Vagina (tissue), 2 donors: ENCODE measurements at places on chromosomes 5 and 9. TPM values are rescaled to one million over a fixed set of nuclear protein-coding genes. Genes with fewer than 3 reads are reported as not detected.

- H3K36me3 ChIP-seq = no peaks in the 10 kb centered on the region
- H3K27me3 ChIP-seq = no peaks in the 10 kb centered on the region
- no peak overlapping the region for H3K27ac ChIP-seq
Observed at GRCh38 chr5:178282391-178282790, 49.8 kb upstream of the PHYKPL start.

GRCh38 chr5:62143268-62144229 is 162.5 kb upstream of the KIF2A start:
- no peaks in the 10 kb centered on the region for H3K27me3 ChIP-seq
- H3K36me3 ChIP-seq = no peaks in the 10 kb centered on the region
- no peak for DNase-seq
- no peak overlapping the region for H3K4me3 ChIP-seq
- no peak overlapping the region for H3K27ac ChIP-seq

DNA sequence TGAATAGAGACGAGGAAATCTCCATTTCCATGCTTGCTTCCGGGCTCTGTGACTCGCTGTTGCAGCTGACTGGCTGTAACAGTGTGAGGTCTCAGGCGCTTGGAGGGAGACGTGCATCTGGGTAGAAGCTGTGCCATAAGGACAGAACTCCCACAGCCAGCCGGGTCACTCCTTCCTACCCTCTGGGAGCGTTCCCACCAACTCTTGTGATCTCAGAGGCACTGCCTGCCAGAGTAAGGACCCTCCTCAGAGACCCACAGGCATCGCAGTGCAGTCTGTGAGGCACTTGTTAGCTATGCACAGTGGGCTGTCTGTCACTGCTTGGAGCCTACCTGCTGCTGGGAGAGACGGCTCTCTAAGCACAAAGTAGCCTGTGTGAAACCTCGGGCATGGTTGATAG is 203.4 kb upstream of the SEMA6A start:
- H3K4me3 ChIP-seq = no peak overlapping the region
- H3K4me1 ChIP-seq = no peaks in the 10 kb centered on the region
- no peaks in the 10 kb centered on the region for H3K27me3 ChIP-seq
- no peaks in the 10 kb centered on the region for H3K36me3 ChIP-seq

DNA sequence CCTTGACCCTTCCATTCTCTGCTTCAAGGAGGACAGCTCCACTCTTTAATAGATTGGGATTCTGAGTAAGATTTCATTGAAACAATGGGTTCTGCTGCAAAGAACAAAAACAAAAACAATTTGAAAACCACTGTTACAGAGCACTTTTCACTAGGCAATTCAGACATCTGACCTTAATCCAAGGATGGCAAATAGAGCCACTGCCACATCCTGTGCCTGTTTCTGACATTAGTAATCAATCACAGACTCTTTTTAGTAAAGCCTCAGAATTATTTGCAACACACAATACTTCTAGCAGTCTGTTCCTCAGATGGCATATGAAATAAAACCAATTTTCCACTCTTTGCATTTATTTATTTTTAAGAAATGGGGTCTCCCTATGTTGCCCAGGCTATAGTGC is 37.8 kb upstream of the NDFIP1 start:
- H3K27me3 ChIP-seq = no peaks in the 10 kb centered on the region
- H3K4me3 ChIP-seq = no peak overlapping the region
- H3K4me1 ChIP-seq = no peaks in the 10 kb centered on the region
- no peaks in the 10 kb centered on the region for H3K36me3 ChIP-seq
- no peak for DNase-seq

- H3K36me3 ChIP-seq = no peaks in the 10 kb centered on the region
- H3K4me1 ChIP-seq = peaks cover 6% of the 10 kb centered on the region
- H3K4me3 ChIP-seq = no peak overlapping the region
Observed at GRCh38 chr9:36903541-36904435, 130.3 kb downstream of the PAX5 start.

DNA sequence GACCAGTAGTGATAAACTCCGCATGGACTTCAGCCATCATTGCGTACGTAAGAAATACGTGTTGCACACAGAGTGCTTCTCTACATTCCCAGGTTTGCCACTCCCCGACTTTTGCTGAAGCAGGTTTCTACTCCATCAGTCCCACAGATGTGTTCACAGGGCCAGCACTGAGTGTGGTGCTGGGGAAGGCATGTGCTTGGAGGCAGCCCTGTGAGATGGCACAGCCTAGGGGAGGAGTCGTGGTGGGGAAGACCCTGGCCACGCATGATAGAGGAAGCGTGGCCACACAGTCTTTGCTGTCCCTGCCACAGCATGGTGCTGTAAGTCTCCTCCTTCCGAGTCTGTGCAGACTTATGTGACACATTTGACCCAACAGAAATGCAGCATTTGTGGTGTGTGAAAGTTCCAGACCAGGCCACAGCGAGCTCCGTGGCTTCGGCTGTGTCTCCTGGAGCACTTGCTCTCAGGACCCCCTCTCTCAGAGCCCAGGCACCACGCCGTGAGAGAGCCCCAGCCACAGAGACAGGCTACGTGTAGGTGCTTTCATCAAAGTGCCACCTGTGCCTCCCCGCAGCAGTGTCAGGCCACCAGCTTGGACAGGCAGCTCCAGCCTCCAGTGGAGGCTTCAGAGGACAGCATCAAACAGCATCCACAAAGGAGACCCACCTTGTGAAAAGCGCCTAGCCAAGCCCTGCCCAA is 197.8 kb downstream of the AUH start:
- H3K4me3 ChIP-seq = no peak overlapping the region
- H3K27me3 ChIP-seq = no peaks in the 10 kb centered on the region
- no peak overlapping the region for H3K27ac ChIP-seq
- H3K4me1 ChIP-seq = peaks cover 24% of the 10 kb centered on the region
- peak; percentile 81 for DNase-seq

GRCh38 chr5:158546748-158547147 is 553.0 kb downstream of the EBF1 start:
- H3K36me3 ChIP-seq = no peaks in the 10 kb centered on the region
- H3K4me3 ChIP-seq = no peak overlapping the region
- DNase-seq = no peak
- no peaks in the 10 kb centered on the region for H3K4me1 ChIP-seq

GRCh38 chr9:21154018-21154608 is 12.3 kb downstream of the IFNA21 start:
- no peak for DNase-seq
- H3K4me3 ChIP-seq = no peak overlapping the region
- no peak overlapping the region for H3K27ac ChIP-seq
- no peaks in the 10 kb centered on the region for H3K4me1 ChIP-seq

DNA sequence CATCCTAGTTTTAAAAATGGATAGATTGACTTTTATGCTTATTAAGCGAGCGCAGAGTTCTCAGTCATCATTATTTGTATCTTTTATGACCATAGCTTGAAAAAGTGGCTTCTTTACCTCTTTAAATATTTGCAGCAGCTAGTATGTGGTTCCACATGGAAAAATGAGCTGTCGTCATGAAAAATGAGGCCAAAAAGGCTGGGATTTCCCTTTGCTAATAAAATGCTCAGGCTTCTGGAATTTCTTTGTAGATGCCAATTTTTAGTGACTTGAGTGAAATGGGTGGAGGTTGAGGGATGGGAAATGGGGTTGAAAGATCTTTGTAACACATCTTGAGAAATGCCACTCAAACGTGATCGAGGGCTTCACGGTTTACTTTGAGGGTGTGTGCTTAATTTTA is 35.2 kb downstream of the RAI14 start:
- peak overlapping the region; percentile 30 for H3K27ac ChIP-seq
- no peaks in the 10 kb centered on the region for H3K36me3 ChIP-seq
- DNase-seq = no peak
- no peak overlapping the region for H3K4me3 ChIP-seq
- peaks cover 49% of the 10 kb centered on the region for H3K4me1 ChIP-seq
- no peaks in the 10 kb centered on the region for H3K27me3 ChIP-seq

DNA sequence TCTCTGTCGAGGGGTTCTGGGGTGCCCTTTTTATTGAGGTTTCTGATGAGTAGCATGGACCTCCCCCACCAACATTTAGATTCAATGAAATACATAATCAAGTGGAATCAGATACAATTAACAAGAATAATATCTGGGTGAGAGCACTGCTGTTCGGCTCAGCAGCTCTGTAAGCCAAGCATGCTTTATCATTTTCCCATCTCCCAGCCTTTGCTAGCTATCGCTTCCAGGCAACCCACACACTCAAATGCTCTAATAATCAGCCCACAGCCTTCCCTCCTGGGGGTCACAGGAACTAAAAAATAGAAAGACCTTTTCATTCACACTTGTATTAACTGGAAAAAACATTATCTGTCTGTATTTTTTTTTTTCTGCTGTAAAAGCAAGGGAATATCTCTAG is 8.9 kb downstream of the PLPPR1 start:
- H3K27ac ChIP-seq = no peak overlapping the region
- no peaks in the 10 kb centered on the region for H3K27me3 ChIP-seq
- no peak overlapping the region for H3K4me3 ChIP-seq

- H3K4me3 ChIP-seq = no peak overlapping the region
- H3K4me1 ChIP-seq = peaks cover 40% of the 10 kb centered on the region
- no peaks in the 10 kb centered on the region for H3K36me3 ChIP-seq
- no peak for DNase-seq
Observed at GRCh38 chr9:92671323-92671722, 1.4 kb upstream of the IPPK start.

DNA sequence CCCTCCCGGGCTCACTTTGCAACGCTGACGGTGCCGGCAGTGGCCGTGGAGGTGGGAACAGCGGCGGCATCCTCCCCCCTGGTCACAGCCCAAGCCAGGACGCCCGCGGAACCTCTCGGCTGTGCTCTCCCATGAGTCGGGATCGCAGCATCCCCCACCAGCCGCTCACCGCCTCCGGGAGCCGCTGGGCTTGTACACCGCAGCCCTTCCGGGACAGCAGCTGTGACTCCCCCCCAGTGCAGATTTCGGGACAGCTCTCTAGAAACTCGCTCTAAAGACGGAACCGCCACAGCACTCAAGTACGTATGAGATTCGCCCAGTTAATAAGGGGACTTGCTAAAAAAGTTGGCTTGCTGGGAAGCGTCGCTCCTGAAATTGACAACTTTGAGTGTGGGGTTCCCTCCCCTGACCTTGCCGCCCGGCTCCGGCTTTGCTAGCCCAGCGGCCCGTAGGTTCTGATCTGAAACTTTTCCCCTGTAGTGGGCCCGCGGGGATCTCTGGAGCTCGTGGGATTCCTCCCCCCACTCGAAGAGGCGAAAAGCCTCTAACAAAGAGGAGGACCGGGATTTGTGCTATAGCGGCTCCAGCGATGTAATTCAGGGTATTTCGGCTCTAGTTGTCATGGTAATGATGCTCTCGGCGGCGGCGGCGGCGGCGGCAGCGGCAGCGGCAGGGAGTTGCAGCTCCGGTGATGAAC is 572 bp downstream of the NR4A3 start:
- H3K36me3 ChIP-seq = no peaks in the 10 kb centered on the region
- peak overlapping the region; percentile 92 for H3K4me3 ChIP-seq

DNA sequence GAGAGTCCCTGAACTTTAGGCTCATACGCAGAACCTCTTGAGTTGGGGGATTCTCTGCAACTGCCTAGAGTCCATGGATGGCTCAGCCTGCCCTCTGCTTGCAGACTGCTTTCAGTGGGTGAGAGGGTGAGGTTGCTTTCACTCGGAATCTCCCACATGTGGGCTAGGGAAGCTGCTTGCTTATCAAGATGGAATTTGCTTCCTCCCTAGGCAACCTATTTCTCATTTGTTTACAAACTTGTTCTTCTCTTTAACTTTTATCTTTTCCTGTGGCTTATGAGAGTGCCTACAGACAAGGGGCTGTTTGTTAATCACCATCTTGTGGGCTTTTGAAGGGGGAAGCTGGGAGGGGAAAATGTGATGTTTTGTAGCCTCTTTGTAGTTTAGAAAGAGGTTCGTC is 10.0 kb downstream of the TLE4 start:
- H3K27me3 ChIP-seq = no peaks in the 10 kb centered on the region
- H3K36me3 ChIP-seq = no peaks in the 10 kb centered on the region
- no peak overlapping the region for H3K27ac ChIP-seq
- H3K4me3 ChIP-seq = no peak overlapping the region
- H3K4me1 ChIP-seq = peaks cover 18% of the 10 kb centered on the region

DNA sequence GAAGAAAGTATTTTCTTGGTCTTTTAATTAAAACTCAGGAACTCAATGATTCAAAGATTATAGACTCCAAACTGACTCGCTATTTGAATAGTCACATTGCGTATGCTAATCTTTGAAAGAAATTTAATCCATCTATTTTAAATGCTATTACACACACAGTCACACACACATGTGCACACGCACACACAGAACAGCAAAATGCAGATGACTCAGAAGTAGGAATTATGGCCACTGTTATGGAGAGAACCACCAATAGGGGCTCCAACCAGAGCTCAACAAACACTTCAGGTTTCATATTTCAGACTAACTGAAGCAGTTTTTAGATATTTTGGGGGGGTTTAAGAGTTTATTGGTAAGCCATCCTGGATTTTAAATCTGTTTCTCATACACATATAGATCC is 1917.9 kb downstream of the EFNA5 start:
- no peaks in the 10 kb centered on the region for H3K27me3 ChIP-seq
- no peak overlapping the region for H3K27ac ChIP-seq
- no peak overlapping the region for H3K4me3 ChIP-seq
- no peaks in the 10 kb centered on the region for H3K36me3 ChIP-seq
- H3K4me1 ChIP-seq = no peaks in the 10 kb centered on the region
- DNase-seq = no peak

DNA sequence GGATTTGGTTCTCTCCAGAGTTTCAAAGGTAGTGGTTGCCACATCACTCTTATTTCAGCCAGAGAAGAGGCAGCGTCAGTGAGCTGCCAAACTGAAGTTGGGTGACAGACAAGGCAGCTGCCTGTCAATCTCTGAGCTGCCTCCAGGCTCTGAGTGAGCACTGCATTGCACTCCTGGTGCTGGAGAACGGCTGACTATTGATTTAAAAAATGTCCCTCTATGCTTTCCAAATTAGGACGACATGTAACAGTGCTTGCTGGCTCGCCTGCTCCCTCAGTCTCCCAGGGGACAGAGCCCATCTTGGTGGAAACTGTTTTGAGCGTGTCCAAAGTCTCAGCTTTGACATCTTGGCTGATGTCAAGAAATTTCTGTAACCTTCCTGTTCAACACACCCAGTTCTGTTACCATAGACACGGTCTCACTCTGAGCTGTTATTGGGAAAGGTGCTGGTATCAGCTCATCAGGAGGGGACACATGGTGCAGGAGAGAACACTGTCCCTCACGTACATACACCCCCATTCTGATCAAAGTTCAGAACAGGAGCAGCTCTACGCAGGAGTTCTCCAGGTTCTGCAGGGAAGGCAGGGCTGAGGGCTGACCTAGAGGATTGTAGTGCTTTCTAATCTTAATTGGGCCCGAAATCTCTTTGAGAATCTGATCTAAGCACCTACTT is 15.7 kb downstream of the PCDH12 start:
- DNase-seq = no peak
- peaks cover 35% of the 10 kb centered on the region for H3K4me1 ChIP-seq
- peak overlapping the region; percentile 14 for H3K27ac ChIP-seq
- H3K4me3 ChIP-seq = no peak overlapping the region

DNA sequence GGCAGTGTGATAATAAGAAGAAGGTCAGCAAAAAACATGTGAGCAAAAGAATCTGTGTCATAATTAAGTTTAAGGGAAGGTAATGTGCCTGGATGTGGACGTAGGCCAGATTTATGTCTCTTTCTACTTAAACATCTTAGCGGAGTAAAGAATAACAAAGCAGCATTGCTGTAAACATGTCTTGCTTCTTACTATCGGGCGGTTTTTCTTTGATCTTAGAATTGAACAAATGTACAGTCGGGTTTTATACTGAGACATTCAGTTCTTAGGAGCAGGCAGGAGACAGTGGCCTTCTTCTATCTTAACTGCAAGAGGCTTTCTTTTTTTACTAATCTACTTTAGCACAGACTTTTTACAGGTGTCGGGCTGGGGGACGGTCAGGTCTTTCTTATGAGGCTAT is 40.4 kb upstream of the FLT4 start:
- H3K27me3 ChIP-seq = no peaks in the 10 kb centered on the region
- DNase-seq = no peak
- H3K4me1 ChIP-seq = no peaks in the 10 kb centered on the region
- no peak overlapping the region for H3K27ac ChIP-seq

RICTOR gene
- total RNA-seq = 39.3 TPM

TMEM232 gene
- 4.2 TPM for total RNA-seq

CD274 gene
- 2.2 TPM for total RNA-seq

IL9 gene
- total RNA-seq = not detected

NTRK2 gene
- 16.0 TPM for total RNA-seq

ZER1 gene
- 54.8 TPM for total RNA-seq
